RWPE1 (cell line): ENCODE measurements at places on chromosomes 4 and X.

GRCh38 chr4:7650606-7651385, 216.1 kb upstream of the PSAPL1 start:
- no peak for DNase-seq

DNA sequence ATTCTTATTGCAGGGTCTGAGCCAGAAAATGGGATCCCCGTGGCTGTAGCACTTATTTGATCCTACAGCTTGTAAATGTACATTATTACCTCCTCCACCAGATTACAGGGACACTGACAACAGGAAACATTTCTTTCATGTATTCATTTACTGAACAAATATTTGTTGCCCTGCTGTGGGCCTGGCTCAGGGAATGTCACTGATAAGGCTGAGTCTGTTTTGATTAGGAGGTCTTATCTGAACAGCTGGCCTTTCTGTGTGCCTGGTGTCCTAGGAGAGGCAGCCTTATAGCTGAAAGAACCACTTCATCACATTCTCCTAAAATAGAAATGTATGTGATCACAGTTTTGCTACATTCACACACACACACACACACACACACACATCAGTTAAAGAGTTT, 45.5 kb upstream of the PROM1 start:
- no peak for DNase-seq

DNA sequence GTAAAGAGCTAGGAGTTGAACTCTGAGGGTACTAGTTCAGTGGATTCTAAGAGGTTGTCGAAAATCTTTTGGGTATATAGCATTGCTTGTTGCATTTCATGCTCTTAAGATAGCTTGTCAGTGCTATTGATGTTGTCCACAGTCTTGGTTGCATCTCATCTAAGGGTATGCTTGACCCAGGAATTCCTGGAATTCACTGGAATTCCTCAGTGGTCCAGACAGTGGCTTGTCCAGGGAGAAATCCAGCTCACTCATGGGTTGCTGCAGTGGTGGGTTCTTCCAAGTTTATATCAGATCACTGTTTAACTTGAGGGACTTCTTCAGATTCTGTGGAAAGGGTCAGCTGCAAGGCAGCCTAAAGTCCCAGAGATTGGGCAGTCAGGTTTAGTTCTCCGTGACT, 29.8 kb upstream of the SMARCAD1 start:
- DNase-seq, result no peak

- no peak for DNase-seq
These were observed 1.8 kb downstream of the PROM1 start for GRCh38 chr4:16082041-16082425.

- no peak for DNase-seq
These were observed 65.8 kb downstream of the SPIN4 start for GRCh38 chrX:63285375-63285774.

DNA sequence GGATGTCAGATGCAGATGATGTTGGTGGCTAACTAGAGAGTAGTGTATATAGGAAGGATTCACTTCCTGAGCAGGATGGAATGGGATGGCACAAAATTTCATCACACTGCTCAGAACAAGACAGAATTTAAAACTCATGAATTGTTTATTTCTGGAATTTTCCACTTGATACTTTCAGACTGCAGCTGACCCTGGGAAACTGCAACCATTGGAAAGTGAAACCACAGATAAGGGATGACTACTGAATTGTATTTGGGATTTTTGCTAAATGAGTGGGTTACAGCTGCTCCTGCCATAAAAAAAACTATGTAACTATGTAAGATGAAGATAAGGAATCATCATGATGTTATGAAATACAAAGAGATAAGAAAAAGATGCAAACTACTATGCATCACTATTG, 51.4 kb downstream of the NPY5R start:
- DNase-seq, result no peak

GRCh38 chr4:6109842-6110560, 90.3 kb downstream of the JAKMIP1 start:
- DNase-seq, result peak; percentile 25

- no peak for DNase-seq
These were observed 70.2 kb downstream of the CD38 start for GRCh38 chr4:15848191-15848842.

- no peak for DNase-seq
These were observed 240.4 kb downstream of the GABRG1 start for GRCh38 chr4:45883421-45883820.

DNA sequence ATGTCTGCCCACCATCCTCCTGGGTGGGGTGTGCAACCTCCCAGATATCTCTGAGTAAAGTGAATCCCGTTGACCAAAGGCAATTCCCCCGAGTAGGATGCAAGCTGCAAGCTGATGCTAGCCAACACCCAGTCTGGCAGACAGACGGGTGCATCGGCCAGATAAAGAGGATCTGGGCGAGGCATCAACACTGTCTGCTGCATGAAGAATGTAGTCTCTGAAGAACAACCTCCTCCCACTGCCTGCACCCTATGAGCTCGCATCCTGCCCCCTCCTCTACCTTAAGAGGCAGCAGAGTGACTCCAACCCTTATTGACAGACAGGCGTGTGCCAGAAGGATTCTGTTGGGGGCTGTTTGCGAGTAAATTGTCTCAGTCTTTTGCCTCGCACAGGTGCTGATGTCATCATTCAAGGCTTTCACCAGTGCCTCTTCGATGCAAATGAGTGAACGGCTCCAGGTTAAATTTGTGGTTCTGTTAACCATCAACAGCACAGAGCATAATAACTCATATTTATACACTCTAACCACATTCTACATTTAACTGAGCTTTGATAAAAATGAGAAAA, 546.9 kb downstream of the BCOR start:
- DNase-seq, result no peak

GRCh38 chr4:47465004-47465403, 1.5 kb upstream of the COMMD8 start:
- DNase-seq, result no peak

GRCh38 chr4:159946983-159947615, 844.2 kb downstream of the RAPGEF2 start:
- DNase-seq, result peak; percentile 20

DNA sequence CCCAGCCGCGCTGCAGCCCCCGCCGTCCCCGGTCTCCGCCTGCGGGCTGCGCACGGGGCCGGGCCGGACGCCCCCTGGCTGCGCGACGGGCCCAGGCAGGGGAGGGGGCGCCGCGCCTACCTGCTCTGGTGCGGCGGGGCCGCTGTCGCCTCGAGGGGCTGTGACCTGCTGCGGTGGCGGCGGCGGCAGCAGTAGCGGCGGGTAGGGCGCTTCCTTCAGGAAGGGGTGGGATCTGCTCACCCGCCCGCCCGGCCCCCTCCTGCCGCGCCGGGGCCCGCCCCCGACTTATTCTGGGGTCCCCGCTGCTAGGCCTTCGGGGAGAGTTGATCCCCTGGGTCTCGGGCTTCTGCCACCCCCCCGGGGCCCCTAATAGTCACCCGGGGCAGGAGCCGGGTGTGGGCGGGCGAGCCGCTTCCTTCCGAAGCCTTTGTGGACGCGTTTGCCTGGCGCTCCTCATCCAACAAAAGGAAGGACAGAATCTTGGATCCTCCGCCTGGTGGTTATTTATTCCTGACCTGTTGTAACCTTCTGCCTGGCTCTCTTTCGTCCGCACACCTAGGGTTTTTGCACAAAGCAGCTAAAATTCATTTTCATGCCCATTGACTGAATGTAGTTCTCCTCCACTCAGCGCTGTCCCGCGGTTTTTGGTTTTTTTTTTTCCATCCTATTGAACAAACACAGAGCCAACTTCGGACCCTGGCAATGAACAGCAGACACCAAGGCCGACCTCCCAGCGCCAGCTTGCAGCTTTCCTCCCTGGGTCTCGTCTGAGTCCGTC, at the start of gene TMEM150C:
Gene TMEM150C (minus strand): TSS at position 203 of the 778 bp plus-strand sequence. CDS start 57,331 bp downstream, outside the sequence.
- DNase-seq, result peak; percentile 17

DNA sequence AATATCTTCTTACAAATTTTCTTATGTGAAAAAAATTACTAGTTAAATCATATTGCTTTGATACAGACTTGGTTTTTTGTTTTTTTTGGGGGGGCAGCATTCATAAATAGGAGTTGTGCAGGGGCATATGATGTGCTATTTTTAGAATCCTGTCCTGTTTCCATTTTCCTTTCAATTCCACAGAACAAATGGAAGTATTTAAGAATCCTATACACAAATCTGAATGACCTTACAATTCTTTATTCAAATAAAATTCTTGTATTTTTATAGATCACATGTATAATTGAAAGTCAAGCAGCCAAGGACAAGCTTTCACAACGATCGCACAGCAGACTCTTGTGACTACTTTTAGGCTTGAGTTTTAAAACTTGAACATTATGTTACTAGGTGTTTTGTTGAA, 523.9 kb downstream of the ANKRD50 start:
- DNase-seq, result no peak

DNA sequence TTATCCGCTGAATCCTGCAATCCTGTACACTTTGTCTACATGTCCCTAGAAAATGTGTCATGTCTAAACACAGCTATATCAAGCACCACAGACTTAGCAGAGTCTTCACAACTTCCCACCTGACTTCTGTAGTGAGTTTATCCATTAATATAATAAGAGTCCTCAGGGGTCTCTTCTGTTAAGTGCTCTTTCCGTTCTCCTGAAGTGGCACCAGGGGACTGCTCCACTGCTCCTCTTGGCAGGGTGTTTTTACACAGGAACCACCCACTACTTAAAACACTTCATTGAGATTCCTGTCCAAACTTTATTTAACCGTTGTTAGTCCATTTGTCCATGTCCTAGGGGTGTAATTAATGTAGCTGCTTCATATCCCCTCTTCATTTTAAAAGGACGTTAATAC, 1000.4 kb downstream of the STPG2 start:
- no peak for DNase-seq

DNA sequence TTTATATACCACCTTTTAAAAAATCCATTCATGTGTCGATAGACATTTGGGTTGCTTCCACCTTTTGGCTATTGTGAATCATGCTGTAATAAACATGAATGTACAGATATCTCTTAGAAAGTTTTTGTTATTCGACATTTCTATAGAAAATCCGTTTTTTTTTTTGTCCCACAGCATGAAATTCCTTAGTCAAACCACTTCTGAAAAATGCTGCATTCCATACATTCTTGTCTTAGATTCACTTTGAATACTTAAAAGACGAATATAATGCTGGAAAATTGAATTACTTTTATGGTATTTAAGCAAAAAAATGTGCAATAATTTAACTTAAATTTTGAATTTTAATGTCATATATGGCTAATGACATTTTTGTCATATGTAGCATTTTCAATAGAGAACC, 1345.5 kb downstream of the TECRL start:
- no peak for DNase-seq

DNA sequence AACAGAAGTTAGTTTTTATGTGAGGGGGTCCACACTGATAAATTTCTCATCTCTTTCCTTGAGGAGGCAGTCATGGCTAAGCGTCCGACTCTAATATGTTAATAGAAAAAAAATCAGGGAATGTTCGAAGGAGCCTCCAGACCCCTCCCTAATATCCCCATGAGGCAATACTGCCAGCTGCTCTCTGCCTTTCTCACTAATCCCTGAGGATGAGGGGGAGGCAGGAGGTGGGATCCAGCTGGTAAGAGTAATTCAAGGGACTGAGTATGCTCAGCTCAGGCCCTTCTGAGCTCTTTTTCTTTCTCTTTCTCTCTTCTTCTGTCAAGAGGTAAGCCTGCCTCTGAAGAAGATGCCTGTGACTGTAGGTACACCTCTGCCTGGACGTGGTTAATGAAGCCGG, 51.7 kb downstream of the PIR start:
- DNase-seq, result no peak

- no peak for DNase-seq
These were observed 4.2 kb downstream of the CXorf65 start for GRCh38 chrX:71102292-71102691.

DNA sequence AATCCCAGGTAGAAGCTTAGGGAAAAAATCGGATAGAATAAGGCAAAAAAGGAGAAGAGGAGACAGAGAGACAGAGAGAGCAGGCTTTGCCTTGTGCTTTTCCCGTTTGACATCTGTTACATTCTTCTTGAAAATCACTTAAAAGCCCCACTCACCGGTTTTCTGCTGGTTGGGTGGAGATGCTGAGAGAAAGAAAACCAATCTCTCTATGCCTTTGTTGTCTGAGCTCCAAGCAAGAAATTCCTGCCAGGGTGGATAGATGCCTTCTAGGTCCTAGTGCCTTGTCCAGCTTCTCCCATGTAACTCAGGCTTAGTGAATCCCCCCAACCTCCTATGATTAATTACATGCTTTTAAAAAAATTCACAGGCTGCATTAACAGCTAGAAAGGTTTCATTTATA, at the start of gene DCX:
Gene DCX (minus strand): TSS at position 210 of the 400 bp plus-strand sequence. CDS start 1,794 bp downstream, outside the sequence.
- DNase-seq, result no peak

- DNase-seq, result no peak
These were observed 106.6 kb downstream of the CEP135 start for GRCh38 chr4:56055027-56055977.

GRCh38 chrX:24485323-24485722, 20.2 kb downstream of the PDK3 start:
- DNase-seq, result no peak

- DNase-seq, result no peak
These were observed 49.9 kb upstream of the HELT start for GRCh38 chr4:184968366-184968765.

- peak; percentile 19 for DNase-seq
These were observed 1319.7 kb upstream of the TENM3 start for GRCh38 chr4:180923486-180923885.

- peak; percentile 20 for DNase-seq
These were observed 141.9 kb downstream of the THOC2 start for GRCh38 chrX:123590842-123591486.

DNA sequence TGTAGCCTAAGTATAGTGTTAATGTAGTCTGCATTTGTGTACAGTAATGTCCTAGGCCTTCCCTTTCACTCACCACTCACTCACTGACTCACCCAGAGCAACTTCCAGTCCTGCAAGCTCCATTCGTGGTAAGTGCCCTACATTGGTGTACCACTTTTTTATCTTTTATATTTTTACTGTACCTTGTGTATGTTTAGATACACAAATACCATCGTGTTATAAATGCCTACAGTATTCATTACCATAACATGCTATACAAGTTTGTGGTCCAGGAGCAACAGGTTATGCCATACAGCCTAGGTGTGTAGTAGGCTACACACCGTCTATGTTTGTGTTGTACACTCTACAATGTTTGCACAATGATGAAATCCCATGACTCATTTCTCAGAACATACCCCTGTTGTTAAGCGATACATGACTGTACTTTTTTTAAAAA, 15.4 kb downstream of the TSPAN5 start:
- DNase-seq, result peak; percentile 38

- no peak for DNase-seq
These were observed 56.2 kb downstream of the METTL14 start for GRCh38 chr4:118741301-118741855.

GRCh38 chr4:14023036-14023435, 395.5 kb upstream of the BOD1L1 start:
- no peak for DNase-seq
